ENCODE measurements at places on chromosomes 12 and 14. TPM values are rescaled to one million over a fixed set of nuclear protein-coding genes. Genes with fewer than 3 reads are reported as not detected.

Gene TRIM9
- under 0.01 TPM for total RNA-seq

Gene NELL2
- total RNA-seq = not detected

Gene C1R
- total RNA-seq = 2.4 TPM

Gene MIP
- not detected for total RNA-seq

Gene CLEC4C
- not detected for total RNA-seq

Gene CLEC14A
- total RNA-seq = 286 TPM

Gene ITFG2
- 13.4 TPM for total RNA-seq

Gene PLD4
- total RNA-seq = under 0.01 TPM

Gene DUSP6
- total RNA-seq = 246 TPM
